ENCODE measurements at places on chromosomes 6 and 20. TPM values are rescaled to one million over a fixed set of nuclear protein-coding genes. Genes with fewer than 3 reads are reported as not detected.

The GDAP1L1 gene
- not detected for total RNA-seq

The MICA gene
- 27.9 TPM for total RNA-seq

The PXDC1 gene
- 18.9 TPM for total RNA-seq

The LPA gene
- total RNA-seq = 0.02 TPM

The LAMA2 gene
- total RNA-seq = 0.42 TPM

The CST4 gene
- not detected for total RNA-seq

The TMEM217 gene
- 0.93 TPM for total RNA-seq

The C6orf58 gene
- total RNA-seq = 0.15 TPM

The DNMT3B gene
- 4.0 TPM for total RNA-seq

The COQ3 gene
- 11.0 TPM for total RNA-seq

The SYTL3 gene
- total RNA-seq = 0.98 TPM

The TINAG gene
- total RNA-seq = not detected

The GGTLC1 gene
- not detected for total RNA-seq

The PERP gene
- total RNA-seq = 85.3 TPM

The SLC22A1 gene
- total RNA-seq = 2.5 TPM

The TOP1 gene
- total RNA-seq = 78.7 TPM

The PROCR gene
- total RNA-seq = 134 TPM

The ID4 gene
- 1.4 TPM for total RNA-seq

The GSTA4 gene
- total RNA-seq = 8.5 TPM

The PAK5 gene
- not detected for total RNA-seq

The STMND1 gene
- total RNA-seq = not detected

The HTR1E gene
- not detected for total RNA-seq

The HLA-DQA2 gene
- not detected for total RNA-seq

The SLC17A2 gene
- not detected for total RNA-seq

The CAGE1 gene
- not detected for total RNA-seq

The ARFRP1 gene
- total RNA-seq = 43.6 TPM

The FRK gene
- total RNA-seq = 1.2 TPM

The TREM2 gene
- total RNA-seq = not detected

The KDM1B gene
- 7.6 TPM for total RNA-seq

The CLPSL2 gene
- total RNA-seq = 1.2 TPM

The CD93 gene
- not detected for total RNA-seq

The C20orf144 gene
- 0.13 TPM for total RNA-seq

The GLP1R gene
- total RNA-seq = not detected

The PMEPA1 gene
- 464 TPM for total RNA-seq

The RAET1L gene
- 0.40 TPM for total RNA-seq

The CCN5 gene
- 29.3 TPM for total RNA-seq

The CDC25B gene
- 225 TPM for total RNA-seq

The KCNQ2 gene
- 0.81 TPM for total RNA-seq

The SRMS gene
- not detected for total RNA-seq

The ZKSCAN3 gene
- 1.5 TPM for total RNA-seq

The SNAP91 gene
- total RNA-seq = 0.21 TPM

The KCNB1 gene
- total RNA-seq = 0.42 TPM

The UBD gene
- total RNA-seq = 0.46 TPM

The MAK gene
- total RNA-seq = 0.17 TPM

The BPIFB4 gene
- total RNA-seq = not detected

The CPNE5 gene
- not detected for total RNA-seq

The MANEA gene
- total RNA-seq = 3.7 TPM

The METTL24 gene
- total RNA-seq = not detected

The VWA7 gene
- 2.0 TPM for total RNA-seq

The NXT1 gene
- 76.9 TPM for total RNA-seq

The AKAP12 gene
- 169 TPM for total RNA-seq

The ECT2L gene
- not detected for total RNA-seq

The PRR18 gene
- 0.09 TPM for total RNA-seq

The FUT9 gene
- not detected for total RNA-seq

The TCF19 gene
- 15.4 TPM for total RNA-seq
